Stimulated activated CD4-positive, alpha-beta T cell treated with anti-CD3 and anti-CD28 coated beads, Interleukin-4, amount 100 ng/mL, for 48 hours (primary cell): ENCODE measurements at places on chromosomes 6 and 20.

- no peak for DNase-seq
Observed at GRCh38 chr6:33206864-33207551, 1.3 kb upstream of the RING1 start.

GRCh38 chr20:63553933-63554290 is at the start of gene FNDC11:
Gene FNDC11, plus strand, starts transcription at chr20:63554159. Its CDS starts 1,505 bp downstream, at chr20:63555664.
- no peak for DNase-seq

GRCh38 chr20:54062812-54063280 is 7.5 kb downstream of the BCAS1 start:
- DNase-seq, result no peak

DNA sequence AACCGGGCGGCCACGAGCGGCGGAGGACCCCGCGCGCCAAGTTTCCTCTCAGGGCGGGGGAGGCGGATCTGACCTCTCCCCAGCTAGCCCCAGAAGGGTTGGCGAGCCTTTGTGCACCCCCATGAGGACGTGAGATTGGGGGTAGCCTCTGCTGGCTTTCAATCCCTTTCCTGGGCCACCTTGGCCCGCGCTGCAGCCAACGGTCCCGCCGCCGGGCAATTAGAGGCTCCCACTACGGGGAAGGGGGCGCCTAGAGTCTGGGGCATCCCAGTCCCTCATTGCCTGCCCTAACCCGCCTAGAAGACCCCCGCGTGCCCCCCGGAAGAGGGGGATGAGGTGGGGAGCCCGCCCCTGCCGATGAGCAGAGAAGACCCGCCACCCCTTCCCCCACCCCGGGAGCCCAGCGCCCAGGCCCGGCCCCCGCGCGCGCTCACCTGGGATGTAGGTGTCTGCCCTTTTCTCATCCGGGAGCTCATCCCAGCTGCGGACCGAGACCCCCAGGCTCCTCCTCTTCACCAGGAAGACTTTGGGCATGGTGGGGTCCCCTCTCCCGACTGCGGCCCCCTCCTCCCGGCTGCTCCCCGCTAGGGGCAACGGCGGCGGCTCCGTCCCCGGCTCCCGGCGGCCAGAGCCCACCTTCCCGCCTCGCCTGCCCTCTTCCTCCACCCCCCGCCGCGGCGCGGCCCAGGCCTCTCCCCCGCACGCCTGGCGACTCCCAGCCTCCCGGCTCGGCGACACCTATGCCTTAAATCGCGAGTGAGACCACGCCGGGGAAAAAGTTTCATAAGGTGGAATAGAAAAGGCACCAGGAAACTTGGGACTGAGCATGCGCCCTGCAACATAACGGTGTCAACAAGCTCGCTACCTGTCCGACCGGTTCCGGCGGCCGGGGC is at the start of gene OVOL2:
Gene OVOL2, minus strand, starts transcription at position 816 of the 893 bp plus-strand sequence. Its CDS starts 282 bp downstream, at position 534.
- no peak for DNase-seq

- DNase-seq, result no peak
Observed at GRCh38 chr6:85453490-85453889, 3.6 kb downstream of the NT5E start.

DNA sequence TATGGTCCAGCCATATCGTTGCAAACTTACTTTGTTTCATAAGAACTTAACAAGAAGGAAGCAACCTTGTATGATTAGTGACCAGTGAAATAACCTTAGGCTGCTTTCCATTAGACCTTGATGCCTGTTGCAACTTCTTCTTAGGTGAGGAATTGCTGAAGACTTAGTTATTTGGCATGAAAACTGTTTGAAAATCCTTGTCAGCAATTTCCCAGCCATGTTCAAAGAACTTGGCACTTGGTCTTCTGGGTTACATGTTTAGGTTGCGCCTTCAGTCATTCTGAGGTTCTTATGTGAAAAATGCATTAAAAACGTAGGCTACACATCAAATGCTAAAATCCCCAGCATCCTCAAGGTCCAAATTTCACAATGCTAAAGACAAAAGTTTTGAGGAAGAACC is 232.0 kb upstream of the CEP162 start:
- no peak for DNase-seq

- no peak for DNase-seq
Observed at GRCh38 chr6:108684771-108685329, 124.1 kb downstream of the FOXO3 start.

DNA sequence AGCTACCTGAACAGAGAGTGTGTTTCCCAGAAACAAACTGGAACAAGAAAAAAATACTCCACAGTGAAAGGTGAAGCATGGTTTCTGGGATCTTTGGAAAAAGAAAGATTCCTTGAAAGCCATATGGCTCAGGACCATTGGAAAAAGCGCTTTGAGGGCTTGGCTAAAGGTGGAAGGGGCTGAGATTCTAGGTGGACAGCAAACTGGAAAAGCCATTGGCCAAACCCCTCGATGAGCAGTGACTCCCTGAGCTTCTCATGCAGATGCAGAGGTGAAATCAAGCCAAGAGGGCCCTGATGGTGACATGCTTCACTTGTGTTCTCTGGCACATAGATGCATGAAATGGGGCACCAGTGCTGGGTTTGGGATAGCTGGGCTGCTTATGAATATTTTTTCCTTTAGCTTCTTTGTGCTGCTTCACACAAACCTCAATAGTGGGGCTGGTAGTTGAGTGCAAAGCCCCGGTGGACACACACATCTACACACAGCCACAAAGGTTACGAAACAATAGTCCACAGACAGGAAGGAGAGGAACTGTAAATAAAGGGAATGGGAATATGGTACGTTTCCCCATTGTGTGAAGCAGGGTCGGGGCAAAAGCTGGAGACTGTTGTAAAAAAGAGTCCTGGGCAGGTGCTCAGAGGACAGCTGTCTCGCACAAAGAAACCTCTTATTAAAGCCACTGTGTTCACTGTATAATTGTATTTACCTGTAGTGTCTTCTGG is 117.8 kb downstream of the FOXA2 start:
- no peak for DNase-seq

DNA sequence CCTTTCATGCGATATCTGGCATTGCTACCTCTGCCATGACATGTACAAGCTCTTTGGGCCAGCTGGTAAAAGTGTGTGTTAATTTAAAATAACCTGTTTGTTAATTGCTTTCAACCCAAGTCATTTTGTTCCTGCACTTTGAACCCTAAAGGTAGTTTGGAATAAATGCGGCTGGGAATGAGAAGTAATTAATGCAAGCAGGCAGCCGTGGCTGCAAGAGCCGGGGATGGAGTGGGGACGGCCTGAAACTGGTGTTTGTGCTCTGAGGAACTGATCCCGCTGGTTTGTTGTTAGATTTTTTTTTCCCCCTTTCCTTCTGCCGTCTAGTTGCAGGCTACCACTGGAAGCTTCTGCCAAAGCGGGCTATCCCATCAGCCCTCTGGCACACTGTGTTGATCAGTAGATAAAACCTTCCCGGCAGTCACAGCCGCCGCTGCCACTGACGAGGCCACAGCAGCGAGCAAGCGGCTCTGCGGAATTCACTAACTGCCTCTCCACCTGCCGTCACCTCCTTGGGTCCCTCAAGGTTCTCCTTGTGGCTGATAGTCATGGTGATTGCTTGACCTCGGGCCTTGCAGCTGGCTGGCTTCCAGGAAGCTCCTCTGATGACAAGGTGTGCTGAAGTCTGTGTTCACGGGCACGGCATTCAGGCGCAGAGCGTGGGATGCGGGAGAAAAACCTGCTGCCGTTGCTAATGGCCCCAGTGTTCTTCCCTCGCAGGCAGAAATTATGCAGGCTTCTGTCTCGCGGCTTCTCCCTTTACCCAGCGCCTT is 315.9 kb downstream of the TFAP2A start:
- no peak for DNase-seq

GRCh38 chr6:25485821-25486534 is 166.0 kb upstream of the SCGN start:
- no peak for DNase-seq

GRCh38 chr6:700490-700889 is 7.6 kb upstream of the EXOC2 start:
- no peak for DNase-seq
